ENCODE measurements at places on chromosomes 11 and 22.
A peak's percentile ranks its signal among the peaks of the same experiment; 100 is the strongest.

GRCh38 chr11:46345131-46345597 lies 2.1 kb upstream of the DGKZ start:
- DNase-seq = no peak

DNA sequence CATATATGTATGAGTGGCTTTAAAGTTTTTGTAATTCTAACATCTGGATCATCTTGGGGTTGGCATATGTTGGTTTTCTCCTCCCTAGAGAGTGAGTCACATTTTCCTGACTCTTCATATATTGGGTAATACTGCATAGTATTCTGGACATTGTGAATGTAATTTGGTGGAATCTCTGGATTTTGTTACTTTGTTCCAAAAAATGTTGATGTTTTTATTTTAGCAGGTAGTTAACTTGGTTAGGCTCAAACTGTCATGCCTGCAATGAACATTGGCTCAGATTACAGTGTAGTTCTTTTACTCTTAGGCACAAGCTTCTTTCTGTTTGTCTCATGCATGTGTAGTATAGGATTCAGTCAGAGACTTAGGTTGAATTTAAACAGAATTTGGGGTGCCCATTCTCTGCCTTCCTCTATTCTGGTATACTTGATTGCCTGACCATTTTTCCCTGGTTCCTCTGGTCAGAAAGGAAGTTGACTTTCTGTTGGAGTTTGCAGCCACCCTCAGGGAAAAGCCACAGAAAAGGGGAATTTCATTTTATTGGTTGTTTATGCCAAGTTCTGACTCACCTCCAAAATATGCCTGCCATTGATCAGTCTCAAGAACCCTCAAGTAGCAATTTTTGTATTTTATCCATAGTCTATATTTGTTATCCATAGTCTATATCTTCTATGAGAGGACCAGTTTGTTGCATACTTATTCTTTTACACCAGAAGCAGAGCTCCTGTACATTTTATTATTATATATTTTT lies 151.7 kb downstream of the UVRAG start:
- DNase-seq = peak; percentile 89

- peak; percentile 45 for DNase-seq
These were observed 35.9 kb downstream of the MMP27 start for GRCh38 chr11:102669664-102670063.

GRCh38 chr11:95307286-95307685 lies 76.3 kb upstream of the SESN3 start:
- no peak for DNase-seq

DNA sequence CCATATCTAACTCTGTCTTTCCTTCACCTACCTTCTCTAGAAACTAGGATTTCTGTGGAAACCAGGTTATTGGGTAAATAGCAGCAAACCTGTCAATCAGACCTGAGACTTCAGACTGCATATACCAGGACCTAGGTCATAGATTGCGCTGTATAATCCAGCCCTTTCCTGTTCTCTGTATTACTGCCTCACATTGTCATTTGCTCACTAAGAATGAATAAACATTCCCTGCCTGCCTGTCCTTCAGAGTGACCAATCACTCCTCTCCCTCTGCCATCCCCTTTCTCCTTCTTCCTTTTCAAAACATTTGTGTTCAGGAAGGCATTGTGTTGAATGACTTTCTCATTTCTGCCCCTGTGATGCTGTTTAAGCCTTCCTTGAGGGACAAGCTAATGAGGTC lies 14.1 kb upstream of the FZD4 start:
- DNase-seq = no peak

- DNase-seq = no peak
These were observed 1.1 kb upstream of the SAA1 start for GRCh38 chr11:18264677-18265555.

- no peak for DNase-seq
These were observed 519.4 kb downstream of the BRD1 start for GRCh38 chr22:49308300-49308699.

DNA sequence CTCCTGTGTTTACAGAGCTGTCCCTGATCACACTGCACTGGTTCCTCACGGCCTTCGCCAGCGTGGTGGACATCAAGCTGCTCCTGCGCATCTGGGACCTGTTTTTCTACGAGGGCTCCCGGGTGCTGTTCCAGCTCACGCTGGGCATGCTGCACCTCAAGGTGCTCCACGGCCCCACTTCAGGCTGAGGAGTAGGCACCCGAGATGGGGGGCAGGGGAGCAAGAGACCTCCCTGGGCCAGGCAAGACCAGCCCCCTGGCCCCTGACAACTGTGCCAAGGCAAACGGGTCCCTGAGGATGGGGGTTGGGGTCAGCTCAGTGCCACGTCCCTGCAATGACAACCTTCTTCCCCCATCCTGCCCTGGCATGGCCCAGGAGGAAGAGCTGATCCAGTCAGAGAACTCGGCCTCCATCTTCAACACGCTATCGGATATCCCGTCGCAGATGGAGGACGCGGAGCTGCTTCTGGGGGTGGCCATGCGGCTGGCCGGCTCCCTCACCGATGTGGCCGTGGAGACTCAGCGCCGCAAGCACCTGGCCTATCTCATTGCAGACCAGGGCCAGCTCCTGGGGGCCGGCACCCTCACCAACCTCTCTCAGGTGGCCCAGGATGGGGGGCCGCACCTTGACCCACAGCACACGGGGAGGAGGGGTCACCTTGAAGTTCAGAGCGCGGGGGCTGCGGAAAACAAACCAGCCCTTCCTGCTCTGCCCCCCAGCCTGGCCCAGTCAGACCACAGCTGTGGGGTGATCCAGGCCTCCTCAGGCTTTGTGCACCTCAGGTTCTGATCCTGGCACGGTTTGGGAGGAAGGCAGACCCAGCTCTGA lies 35.9 kb downstream of the SGSM3 start:
- DNase-seq = no peak

GRCh38 chr11:78402847-78403246 lies 14.8 kb downstream of the GAB2 start:
- DNase-seq = no peak

- no peak for DNase-seq
These were observed 292.5 kb downstream of the TMEM135 start for GRCh38 chr11:87330187-87330601.

DNA sequence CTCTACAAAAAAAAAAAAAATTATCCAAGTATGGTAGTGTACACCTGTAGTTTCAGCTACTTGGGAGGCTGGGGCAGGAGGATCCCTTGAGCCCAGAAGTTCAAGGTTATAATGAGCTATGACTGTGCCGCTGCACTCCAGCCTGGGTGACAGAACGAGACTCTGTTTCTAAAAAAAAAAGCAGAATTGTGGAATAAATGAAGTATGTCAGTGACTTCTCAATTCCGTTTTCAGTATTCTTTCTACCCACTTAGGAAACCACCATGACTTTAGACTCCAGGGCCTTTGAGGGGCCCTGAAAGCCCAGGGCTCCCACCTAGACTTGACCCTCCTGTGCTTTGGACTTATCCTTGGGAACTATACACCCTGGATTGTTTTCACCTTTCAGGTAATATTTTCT lies 6.5 kb upstream of the NUP160 start:
- no peak for DNase-seq

- no peak for DNase-seq
These were observed 30.5 kb upstream of the CYP2D6 start for GRCh38 chr22:42160830-42161696.

DNA sequence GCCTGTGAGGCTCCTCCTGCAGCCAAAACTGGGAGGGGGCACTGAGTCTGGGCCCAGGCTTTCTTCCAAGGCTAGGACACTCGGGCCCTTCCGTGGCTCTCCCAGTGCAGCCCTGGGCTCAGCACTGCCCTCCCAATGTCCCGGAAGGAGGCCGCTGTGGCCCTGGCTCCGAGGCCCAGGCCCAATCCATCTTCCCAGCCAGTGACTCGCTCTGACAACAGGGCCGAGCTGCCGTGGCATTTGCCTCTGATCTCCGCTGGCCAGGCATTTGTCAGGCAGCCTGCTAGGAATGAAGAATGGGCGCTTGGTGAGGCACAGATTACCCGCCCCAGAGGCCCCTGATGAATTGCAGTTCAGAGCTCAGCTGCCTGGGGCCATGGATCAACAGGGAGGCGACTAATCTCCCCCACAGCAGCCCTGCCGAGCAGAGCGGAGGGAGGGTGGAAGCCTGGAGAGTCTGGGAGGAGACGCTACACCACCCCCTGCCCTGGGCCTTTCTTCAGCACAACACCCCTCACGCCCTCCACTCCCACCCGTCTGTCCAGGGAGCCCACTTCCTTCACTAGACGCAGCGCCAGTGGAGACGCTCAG lies 8.3 kb downstream of the FXYD2 start:
- peak; percentile 68 for DNase-seq

DNA sequence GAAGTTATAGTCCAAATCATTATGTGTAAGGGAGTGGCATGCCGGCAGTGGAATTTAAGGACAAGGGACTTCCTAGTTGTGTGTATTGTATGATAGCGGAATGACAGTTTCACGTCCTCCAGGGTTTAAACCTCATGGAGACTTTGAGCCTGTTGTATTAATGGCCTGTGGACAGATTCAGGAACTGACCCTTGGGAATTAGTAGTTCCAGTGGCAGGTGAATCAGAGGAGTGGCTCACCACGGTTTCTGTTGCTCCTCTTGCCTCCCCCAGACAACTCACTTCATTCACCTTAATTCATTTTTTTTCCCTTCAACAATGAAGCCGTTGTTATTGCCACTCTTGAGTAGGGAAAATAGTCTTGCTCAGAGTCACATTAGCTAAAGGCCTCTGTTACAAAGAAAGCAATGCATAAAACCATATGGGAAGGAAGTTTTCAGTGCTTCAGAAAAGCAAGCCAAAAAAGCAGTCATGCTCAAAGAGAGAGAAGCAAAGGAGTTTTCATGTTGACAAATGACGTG lies 22.6 kb downstream of the AMOTL1 start:
- peak; percentile 40 for DNase-seq

DNA sequence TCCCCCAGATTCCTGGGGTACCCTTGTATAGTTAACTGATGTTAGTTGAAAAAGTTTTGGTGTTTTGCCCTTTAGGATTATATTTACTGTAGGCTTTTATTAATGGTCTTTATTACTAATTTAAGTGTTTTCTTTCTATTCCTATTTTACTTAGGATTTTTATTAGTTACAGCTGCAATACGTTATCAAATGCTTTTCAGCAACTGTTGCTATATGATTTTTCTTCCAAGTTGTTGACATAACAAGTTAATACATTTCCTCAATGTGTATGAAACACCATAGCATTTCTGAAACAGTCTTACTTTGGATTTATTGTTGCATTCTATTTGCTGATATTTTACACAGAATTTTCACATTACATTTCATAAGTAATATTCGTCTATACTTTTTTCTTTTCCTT lies 81.2 kb upstream of the RASSF10 start:
- DNase-seq = no peak

DNA sequence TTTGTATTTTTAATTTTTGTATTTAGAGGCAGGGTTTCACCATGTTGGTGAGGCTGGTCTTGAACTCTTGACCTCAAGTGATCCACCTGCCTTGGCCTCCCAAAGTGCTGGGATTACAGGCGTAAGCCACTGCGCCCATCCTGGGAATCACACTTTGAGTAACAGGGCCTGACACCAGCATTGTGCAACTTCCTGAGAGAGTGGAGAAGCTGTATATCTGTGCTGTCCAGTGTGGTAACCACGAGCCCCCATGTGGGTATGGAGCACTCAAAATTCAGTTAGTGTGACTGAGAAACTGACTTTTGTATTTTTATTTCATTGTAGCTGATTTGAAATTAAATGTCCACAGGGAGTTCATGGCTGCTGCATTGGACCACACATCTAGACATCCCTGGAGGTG lies 36.2 kb downstream of the MPPED1 start:
- no peak for DNase-seq

GRCh38 chr22:17471886-17472535 lies 91.3 kb upstream of the SLC25A18 start:
- DNase-seq = peak; percentile 4

DNA sequence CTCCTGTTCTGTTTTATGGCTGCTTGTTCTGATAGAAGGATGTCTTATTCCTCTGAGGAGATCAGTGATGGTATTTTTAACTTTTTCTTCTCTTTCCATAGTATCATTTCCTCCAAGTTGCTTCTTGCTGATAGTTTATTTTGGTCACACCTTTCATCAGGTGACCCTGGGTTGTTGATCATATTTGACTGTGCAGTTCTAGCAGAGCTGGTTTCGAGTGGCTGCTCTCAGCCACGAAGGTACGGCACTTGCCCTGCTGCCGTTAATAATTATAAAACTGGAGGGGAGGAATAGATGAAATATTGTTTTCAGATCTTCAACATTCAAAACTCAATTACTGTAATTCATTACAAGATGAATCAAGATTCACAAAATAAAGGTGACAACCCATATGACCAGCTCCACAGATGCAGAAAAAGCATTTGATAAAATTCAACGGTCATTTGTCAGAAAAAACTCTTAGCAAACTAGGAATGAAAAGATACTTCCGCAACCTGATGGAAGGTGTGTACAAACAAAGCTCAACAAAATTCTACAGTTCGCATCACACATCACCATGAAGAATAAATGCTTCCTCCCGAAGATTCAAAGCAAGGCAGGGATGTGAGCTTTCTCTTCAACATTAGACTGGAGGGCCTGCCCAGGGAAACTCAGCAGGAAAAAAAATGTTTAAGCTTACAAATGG lies 59.2 kb upstream of the RTL6 start:
- DNase-seq = no peak

GRCh38 chr11:95398437-95399112 lies 167.6 kb upstream of the SESN3 start:
- no peak for DNase-seq

GRCh38 chr11:20592741-20593140 lies 6.7 kb upstream of the SLC6A5 start:
- no peak for DNase-seq

GRCh38 chr11:92227230-92227814 lies 2.7 kb downstream of the FAT3 start:
- DNase-seq = no peak

DNA sequence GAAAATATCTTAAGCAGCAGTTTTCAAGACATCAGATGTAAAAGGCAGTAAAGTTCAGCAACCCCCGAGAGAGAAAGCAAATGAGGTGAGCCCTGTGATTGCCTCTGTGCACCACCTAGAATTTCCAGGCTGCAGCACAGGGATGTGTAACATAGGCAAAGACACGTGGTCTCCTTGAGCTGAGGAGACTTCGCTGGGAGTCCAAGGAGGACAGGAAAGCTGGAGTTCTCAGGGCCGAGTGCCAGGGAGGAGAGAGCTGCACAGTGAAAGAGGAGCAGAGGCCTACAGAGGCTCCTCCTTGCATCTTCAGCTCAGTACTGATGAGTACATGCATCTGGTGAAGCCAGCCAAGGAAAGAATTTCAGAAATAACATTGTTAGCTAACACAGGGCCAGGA lies 17.6 kb upstream of the TOLLIP start:
- DNase-seq = no peak

- DNase-seq = no peak
These were observed 419.5 kb upstream of the TENM4 start for GRCh38 chr11:79860336-79860735.

GRCh38 chr11:43905813-43906241 lies 25.2 kb downstream of the ALKBH3 start:
- no peak for DNase-seq

- peak; percentile 62 for DNase-seq
These were observed 16.0 kb downstream of the MRTFA start for GRCh38 chr22:40620464-40621046.

GRCh38 chr11:113261709-113262475 lies 52.5 kb upstream of the TTC12 start:
- DNase-seq = peak; percentile 72

GRCh38 chr11:66723693-66724092 lies 5.3 kb downstream of the SPTBN2 start:
- no peak for DNase-seq
